IMR-90 (cell line): ENCODE measurements at places on chromosomes 13 and 19. TPM values are rescaled to one million over a fixed set of nuclear protein-coding genes. Genes with fewer than 3 reads are reported as not detected.

Gene ASF1B
- total RNA-seq, result 10.4 and 13.1 TPM in 2 replicates

Gene OR7A10
- total RNA-seq, result not detected in 2 replicates

Gene DPRX
- total RNA-seq, result not detected in 2 replicates

Gene LRRC8E
- 6.9 and 7.2 TPM in 2 replicates for total RNA-seq

Gene SLITRK6
- 1.6 and 1.7 TPM in 2 replicates for total RNA-seq

Gene CCNA1
- total RNA-seq, result not detected in 2 replicates

Gene TRPC4
- total RNA-seq, result 5.2 and 5.3 TPM in 2 replicates

Gene PSG11
- 0.18 and 0.28 TPM in 2 replicates for total RNA-seq

Gene SLITRK1
- under 0.01 TPM in 2 replicates for total RNA-seq

Gene METTL21C
- not detected in 2 replicates for total RNA-seq

Gene CYSLTR2
- total RNA-seq, result not detected in 2 replicates

Gene MISP3
- total RNA-seq, result under 0.01 TPM in 2 replicates

Gene ZNF575
- total RNA-seq, result not detected in 2 replicates

Gene LILRB3
- total RNA-seq, result not detected in 2 replicates

Gene FXYD1
- 0.18 TPM in 1 of 2 replicates, not detected in the other for total RNA-seq

Gene EID2
- total RNA-seq, result 5.7 and 6.9 TPM in 2 replicates

Gene CALR3
- total RNA-seq, result not detected in 2 replicates

Gene DENND1C
- total RNA-seq, result not detected in 2 replicates

Gene ZNF14
- 5.4 and 5.6 TPM in 2 replicates for total RNA-seq

Gene ZIM2
- total RNA-seq, result not detected in 2 replicates

Gene PSG6
- total RNA-seq, result 0.18 TPM in 1 of 2 replicates, not detected in the other

Gene HIPK4
- 0.18 and 0.28 TPM in 2 replicates for total RNA-seq

Gene URAD
- not detected in 2 replicates for total RNA-seq

Gene ZNF497
- 0.18 and 0.56 TPM in 2 replicates for total RNA-seq

Gene MIA
- not detected in 2 replicates for total RNA-seq

Gene SSC5D
- total RNA-seq, result 1.4 and 1.7 TPM in 2 replicates

Gene CPB2
- not detected in 2 replicates for total RNA-seq

Gene CACNG7
- total RNA-seq, result under 0.01 and 0.36 TPM in 2 replicates

Gene CTXN1
- total RNA-seq, result 0.36 and 0.56 TPM in 2 replicates

Gene GARIN5A
- total RNA-seq, result 0.28 TPM in 1 of 2 replicates, not detected in the other

Gene PGLYRP2
- total RNA-seq, result not detected in 2 replicates

Gene PGLYRP1
- total RNA-seq, result not detected in 2 replicates

Gene NLRP11
- total RNA-seq, result not detected in 2 replicates

Gene LILRA1
- not detected in 2 replicates for total RNA-seq

Gene ZNF766
- 18.9 and 20.4 TPM in 2 replicates for total RNA-seq

Gene RNF225
- not detected in 2 replicates for total RNA-seq

Gene LIM2
- total RNA-seq, result not detected in 2 replicates

Gene WDR88
- not detected in 2 replicates for total RNA-seq

Gene MEDAG
- 0.28 and 0.36 TPM in 2 replicates for total RNA-seq

Gene ZNF283
- total RNA-seq, result 5.0 and 10.3 TPM in 2 replicates

Gene LIN37
- total RNA-seq, result 12.7 and 12.8 TPM in 2 replicates

Gene LGALS14
- not detected in 2 replicates for total RNA-seq
